ENCODE measurements at places on chromosomes 3 and 15. TPM values are rescaled to one million over a fixed set of nuclear protein-coding genes. Genes with fewer than 3 reads are reported as not detected.

DNA sequence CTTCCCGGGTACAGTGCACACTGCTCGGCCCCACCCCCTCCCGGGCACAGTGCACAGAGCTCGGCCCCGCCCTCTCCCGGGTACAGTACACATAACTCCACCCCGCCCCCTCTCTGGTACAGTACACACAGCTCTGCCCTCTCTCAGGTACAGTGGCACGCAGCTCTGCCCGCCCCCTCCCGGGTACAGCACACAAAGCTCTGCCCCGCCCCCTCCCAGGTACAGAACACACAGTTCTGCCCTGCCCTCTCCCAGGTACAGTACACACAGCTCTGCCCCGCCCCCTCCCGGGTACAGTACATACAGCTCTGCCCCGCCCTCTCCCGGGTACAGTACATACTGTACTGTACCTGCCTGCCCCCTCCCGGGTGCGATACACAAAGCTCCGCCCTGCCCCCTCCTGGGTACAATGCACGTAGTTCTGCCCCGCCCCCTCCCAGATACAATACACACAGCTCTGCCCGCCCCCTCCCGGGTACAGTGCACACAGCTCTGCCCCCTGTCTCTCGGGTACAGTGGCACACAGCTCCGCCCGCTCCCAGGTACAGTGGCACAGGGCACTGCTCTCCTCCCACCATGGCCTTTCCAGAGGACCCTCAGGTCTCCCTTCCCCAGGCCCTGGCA, 16.4 kb upstream of the PRR20G start:
- no peaks in the 10 kb centered on the region for H3K27me3 ChIP-seq
- no peak for DNase-seq
- no peak overlapping the region for H3K27ac ChIP-seq
- no peaks in the 10 kb centered on the region for H3K4me1 ChIP-seq
- H3K4me3 ChIP-seq = no peak overlapping the region

TBCCD1 gene
- 16.2 TPM for total RNA-seq

- H3K27me3 ChIP-seq = no peaks in the 10 kb centered on the region
- H3K36me3 ChIP-seq = no peaks in the 10 kb centered on the region
- no peak for DNase-seq
- H3K27ac ChIP-seq = peak overlapping the region; percentile 77
- H3K4me3 ChIP-seq = no peak overlapping the region
These were observed 26.3 kb downstream of the LIPC start for GRCh38 chr15:58458076-58458475.

ANKRD63 gene
- total RNA-seq = not detected

- DNase-seq = no peak
- no peak overlapping the region for H3K4me3 ChIP-seq
- no peaks in the 10 kb centered on the region for H3K36me3 ChIP-seq
- H3K27ac ChIP-seq = no peak overlapping the region
- no peaks in the 10 kb centered on the region for H3K4me1 ChIP-seq
These were observed 231.9 kb upstream of the SEMA6D start for GRCh38 chr15:47485419-47485818.

Measured in liver (tissue), 10 donors.